A549 treated with DMSO at 1 μM for 4 hours (cell line): ENCODE measurements at places on chromosomes 1 and 21. TPM values are rescaled to one million over a fixed set of nuclear protein-coding genes. Genes with fewer than 3 reads are reported as not detected.

The RNF207 gene
- 13.2 to 21.6 TPM (median 17.0 TPM) in 5 replicates for total RNA-seq

The ZYG11B gene
- 3.7 to 7.0 TPM (median 5.8 TPM) in 5 replicates for total RNA-seq

The KCNE1 gene
- total RNA-seq: 0.05 to 0.09 TPM in 2 of 5 replicates, not detected in the others

The MYOG gene
- not detected in 5 replicates for total RNA-seq

The DNAH14 gene
- total RNA-seq: 13.2 to 18.1 TPM (median 16.3 TPM) in 5 replicates
